ENCODE measurements at places on chromosomes 11 and 22.

GRCh38 chr11:94002226-94002625, 18.9 kb upstream of the HEPHL1 start:
- DNase-seq: no peak

DNA sequence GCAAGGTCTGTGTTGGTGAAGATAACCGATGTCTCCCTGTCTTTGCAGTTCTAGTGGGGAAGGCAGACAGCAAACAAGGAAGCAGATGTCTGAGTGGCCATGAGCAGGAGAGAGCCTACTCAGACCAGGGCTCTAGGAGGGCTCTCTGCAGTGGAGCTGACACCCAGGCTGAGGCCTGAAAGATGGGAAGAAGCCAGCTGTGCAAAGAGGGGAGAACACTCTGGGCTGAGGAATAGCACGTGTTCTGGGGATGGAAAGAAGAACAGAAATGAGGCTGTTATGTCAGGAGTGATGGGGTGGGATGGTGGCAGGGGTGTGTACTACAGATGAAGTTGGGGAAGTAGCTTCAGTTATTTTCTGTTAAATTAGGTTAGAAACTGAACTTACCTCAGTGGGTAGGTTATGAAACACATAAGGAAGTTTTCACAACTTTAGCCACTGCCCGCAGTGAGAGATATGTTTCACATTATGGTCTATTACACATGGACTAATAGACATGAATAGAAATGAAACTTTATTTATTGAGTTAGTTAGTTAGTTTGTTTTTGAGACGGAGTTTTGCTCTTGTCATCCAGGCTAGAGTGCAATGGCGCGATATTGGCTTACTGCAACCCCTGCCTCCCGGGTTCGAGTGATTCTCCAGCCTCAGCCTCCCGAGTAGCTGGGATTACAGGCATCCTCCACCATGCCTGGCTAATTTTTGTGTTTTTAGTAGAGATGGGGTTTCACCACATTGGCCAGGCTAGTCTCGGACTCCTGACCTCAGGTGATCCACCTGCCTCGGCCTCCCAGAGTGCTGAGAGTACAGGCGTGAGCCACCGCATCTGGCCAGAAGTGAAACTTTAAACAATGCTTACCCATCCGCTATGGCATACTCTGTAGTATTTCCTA, 7.8 kb downstream of the DCPS start:
- DNase-seq: no peak

DNA sequence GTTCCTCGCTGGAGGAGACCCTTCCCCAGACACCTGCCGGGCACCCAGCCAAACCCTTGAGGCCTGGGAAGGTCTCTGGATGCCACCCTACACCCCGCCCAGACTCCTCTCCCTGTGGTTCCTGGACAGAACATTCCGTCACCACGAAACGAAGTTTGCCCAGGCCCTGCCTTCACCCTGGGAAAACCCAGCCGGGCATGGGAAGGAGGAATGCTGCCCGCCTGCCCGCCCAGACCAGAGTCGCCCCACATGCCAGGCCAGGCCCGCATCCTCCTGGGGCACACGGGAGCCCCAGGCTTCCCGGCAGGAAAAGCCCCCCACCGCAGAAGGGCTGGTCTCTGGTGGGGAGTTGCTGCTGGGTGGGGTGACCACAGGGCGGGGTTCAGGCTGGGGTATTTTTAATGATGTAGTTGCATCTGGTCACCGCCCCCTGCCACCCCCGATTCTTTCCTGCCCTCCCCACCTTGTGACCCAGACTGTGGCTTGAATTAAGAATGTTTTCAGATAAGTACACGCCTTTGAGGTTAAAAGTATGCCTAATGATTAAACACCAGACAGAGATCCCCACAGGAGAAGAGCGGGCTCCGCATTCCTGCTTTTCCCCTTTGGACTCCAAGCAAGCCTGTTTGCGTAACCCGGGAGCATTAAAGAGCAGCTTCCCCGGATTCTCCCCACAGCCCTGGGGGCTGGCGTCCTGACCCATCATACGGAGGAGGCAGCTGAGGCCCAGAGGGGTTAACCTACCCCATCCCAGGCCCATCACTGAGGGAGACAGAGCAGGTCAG, 44.6 kb upstream of the PPARA start:
- no peak for DNase-seq

DNA sequence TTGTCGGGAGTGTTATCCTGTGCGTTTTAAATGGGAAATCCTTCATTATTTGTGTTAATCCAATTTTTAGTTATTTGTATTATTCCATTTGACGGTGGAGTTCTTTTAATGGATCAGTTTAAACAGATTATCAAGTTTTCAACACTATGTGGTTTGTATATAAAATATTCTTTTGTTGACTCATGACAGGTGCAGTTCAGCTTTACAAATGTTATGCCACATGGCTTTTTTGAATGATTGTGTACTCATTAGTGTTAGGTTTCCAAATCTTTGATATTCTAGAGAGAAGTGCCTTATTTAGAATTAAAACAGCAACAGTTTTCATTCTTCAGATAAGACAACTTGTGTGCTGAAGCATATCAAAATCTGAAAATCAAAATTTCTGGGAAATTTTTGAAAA, 2.4 kb downstream of the JAM3 start:
- no peak for DNase-seq

DNA sequence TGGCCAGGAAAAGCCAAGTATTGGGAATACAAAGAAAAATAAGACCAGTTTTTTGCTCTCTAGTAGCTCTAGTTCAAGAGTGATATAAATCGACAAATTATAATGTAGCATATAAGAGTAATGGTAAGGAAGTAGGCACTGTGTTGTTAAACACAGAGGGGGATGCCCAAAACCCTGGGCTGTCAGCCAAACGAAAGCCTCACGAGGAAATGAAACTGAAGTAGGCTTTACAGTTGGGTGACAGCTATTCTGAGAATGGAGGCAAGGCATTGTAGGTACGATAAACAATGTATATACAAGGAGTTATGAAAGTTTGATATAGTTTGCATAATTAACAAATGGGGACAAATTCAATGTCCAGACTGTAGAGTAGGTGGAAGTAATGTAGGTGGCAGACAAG, 176.4 kb downstream of the FAM181B start:
- no peak for DNase-seq

DNA sequence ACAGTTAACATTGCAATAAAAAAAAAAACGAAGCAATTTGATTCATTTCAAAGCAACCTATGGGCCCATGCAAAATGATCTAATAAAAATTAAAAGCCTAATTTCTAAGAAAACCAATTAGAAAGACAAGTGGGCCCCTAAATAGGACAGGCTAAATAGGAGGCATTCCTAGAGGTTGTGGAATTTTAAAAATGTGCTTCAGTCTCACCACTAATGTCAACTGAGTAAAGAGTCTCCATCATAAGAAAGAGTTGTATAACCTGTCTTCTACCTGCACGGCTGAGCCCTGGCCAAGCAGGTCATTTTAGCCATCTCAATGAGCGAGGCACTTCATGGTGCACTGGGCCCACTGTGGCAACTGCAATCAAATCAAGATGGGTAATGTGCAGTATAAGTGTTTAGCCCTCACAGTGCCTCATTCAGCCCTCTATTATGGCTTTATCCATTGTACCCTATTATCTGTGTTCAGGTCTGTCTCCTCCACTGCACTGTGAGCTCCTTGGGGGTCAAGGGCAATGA, 76.4 kb downstream of the PRSS23 start:
- no peak for DNase-seq

GRCh38 chr11:12085371-12086251, 24.8 kb upstream of the MICAL2 start:
- no peak for DNase-seq

DNA sequence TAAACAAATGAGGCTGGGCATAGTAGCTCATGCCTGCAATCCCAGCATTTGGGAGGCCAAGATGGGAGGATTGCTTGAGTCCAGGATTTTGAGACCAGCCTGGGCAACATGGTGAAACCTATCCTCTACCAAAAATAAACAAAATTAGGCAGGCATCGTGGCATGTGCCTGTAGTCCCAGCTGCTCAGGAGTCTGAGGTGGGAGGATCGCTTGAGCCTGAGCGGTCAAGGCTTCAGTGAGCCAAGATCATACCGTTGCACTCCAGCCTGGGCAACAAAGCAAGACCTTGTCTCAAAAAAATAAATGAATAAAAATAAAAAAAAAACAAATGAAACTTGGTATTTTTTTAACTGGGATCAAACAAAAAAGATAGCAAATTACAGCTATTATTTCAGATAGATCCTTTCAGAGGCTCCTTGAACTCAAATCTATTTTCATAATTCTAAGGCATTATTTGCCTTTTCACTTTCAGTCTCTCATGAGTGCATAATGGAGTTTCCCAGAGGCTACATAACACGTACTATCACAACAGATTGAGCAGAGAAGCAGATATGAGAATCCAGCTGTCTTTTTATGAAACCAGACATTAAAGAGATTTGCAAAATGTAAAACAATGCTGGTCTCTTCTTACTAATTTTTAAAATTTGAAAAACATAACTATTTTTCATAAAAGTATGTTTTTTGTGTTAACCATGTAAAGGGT, 23.1 kb downstream of the DDIAS start:
- DNase-seq: no peak

- no peak for DNase-seq
Observed at GRCh38 chr11:20839231-20839630, 169.8 kb downstream of the NELL1 start.

GRCh38 chr11:8241373-8242117, 22.1 kb downstream of the LMO1 start:
- no peak for DNase-seq

DNA sequence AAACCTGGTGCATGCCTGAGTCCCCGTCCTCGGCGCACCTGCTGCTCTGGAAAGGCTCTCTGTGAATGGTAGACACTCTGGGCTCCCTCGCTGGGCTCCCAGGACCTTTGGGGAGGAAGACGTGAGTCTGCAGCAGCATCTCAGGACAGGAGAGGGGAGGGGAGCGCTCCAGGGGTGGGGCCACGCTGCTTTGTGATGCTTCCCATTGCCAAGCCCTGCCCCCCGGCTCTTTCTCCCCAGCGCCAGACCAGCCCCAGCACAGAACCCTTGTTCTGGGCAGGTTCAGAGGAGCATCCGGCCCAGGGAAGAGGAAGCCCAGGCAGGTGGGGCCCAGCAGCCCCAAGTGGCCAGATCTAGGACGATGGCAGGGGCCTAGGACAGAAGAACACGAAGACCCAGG, 111.2 kb downstream of the BRD1 start:
- no peak for DNase-seq

DNA sequence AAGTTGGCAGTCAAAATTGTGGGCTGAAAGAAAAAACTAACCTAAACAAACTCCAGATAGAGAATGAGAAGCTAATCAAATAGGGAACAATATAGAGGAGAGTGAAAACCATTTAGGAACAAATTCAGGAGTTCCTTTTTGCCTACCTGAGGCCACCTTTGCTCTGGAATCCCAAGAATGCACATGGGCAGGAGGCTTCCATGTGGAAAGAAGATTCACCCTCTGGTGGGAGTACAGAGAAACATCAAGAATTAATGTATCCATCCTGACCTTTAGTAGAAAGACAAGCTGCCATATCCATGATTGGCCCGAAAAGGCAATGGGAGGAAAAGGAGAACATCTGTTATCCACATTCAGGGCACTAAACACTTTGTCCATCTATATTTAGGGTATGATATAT, 35.0 kb upstream of the MRGPRX1 start:
- no peak for DNase-seq

DNA sequence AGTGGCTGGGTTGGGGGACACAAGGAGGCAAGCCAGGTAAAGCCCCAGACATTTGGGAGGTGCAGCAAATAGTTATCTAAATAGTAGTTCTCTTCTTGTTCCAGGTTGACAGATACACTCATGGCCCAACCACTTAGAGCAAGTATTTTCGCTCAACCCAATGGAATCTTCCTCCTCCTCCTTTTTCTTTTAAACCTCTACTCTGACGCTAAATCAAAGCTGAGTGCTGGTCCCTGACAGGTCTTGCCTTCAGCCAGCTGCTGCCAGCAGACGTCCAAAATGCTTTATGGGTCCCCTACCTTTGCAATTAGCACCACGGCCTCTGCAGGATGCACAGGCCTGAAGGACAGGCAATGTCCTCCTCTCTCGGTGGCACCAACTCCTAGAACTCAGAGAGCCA, 558.5 kb downstream of the MIAT start:
- no peak for DNase-seq

GRCh38 chr22:21102659-21103267, 57.0 kb downstream of the LRRC74B start:
- peak; percentile 73 for DNase-seq

GRCh38 chr22:42680648-42681047, 31.5 kb upstream of the CYB5R3 start:
- no peak for DNase-seq

DNA sequence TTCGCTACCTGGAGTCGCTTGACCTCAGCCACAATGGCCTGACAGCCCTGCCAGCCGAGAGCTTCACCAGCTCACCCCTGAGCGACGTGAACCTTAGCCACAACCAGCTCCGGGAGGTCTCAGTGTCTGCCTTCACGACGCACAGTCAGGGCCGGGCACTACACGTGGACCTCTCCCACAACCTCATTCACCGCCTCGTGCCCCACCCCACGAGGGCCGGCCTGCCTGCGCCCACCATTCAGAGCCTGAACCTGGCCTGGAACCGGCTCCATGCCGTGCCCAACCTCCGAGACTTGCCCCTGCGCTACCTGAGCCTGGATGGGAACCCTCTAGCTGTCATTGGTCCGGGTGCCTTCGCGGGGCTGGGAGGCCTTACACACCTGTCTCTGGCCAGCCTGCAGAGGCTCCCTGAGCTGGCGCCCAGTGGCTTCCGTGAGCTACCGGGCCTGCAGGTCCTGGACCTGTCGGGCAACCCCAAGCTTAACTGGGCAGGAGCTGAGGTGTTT, 12.8 kb downstream of the TSKU start:
- DNase-seq: no peak

GRCh38 chr11:23590596-23591308, 730.5 kb upstream of the CCDC179 start:
- no peak for DNase-seq

DNA sequence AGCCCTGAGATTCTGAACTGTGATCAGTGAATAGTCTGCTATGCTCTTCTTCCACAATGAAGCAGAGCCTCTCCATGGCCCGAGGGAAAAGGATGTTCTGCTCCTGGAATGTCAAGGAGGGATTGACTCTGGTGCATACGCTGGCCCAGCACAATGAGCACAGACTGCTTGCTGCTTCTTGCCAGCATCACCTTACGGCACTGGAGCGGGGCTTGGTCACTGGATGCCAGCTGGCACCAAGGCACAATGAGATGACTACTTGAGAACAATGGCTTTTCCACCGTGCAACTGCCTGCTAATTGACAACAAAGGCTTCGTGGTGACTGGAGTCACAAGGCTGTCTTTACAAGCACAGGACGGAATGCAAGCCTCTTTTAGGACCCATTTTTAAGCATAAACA, 139.2 kb downstream of the DSCAML1 start:
- DNase-seq: no peak

DNA sequence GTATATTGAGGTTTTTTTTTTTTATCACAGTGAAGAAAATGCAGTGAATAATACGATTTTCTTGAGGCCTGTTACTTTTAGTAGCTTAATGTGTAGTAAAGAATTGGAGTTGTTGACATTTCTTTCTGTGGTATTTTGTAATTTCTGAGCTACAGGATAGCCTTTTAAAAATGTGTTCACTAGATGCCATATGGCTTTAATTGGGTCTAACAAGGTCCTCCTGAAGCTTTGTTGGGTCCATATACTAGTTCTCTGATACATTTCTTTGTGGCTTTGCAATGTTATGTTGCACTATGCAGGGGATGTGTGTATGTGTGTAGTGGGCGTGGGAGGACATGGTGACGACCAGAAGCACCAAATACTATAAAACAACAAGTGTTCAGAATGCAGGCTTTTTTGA, 25.1 kb downstream of the FBXO7 start:
- DNase-seq: no peak

Measured in T-helper 2 cell (primary cell).